ENCODE measurements at places on chromosomes 6 and 20. TPM values are rescaled to one million over a fixed set of nuclear protein-coding genes. Genes with fewer than 3 reads are reported as not detected.

DNA sequence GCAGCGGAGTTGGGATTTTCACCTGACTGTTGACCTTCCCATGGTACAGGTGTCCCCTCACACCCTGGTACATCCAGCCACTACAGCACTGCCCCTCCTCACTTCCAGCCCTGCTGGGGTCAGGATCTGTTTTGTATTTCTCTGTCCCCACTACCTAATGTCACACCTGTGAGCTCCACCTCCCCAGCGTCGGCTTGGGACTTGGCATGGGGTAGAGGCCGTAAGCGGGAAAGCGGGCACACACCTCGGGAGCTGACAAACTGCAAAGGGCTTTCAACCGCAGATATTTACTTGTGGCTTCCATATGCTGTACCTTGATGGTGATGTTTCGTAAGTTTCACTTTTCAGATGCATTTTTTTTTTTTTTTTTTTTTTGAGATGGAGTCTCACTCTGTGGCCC, 5.4 kb upstream of the CCN5 start:
- H3K27me3 ChIP-seq = no peaks in the 10 kb centered on the region
- H3K4me1 ChIP-seq = peaks cover 11% of the 10 kb centered on the region
- no peak overlapping the region for H3K4me3 ChIP-seq
- no peak for DNase-seq
- no peaks in the 10 kb centered on the region for H3K36me3 ChIP-seq
- no peak overlapping the region for H3K27ac ChIP-seq

GRCh38 chr20:59933296-59933848, at the start of gene SYCP2:
Gene SYCP2, minus strand, starts transcription at chr20:59933637. Its CDS starts 11,224 bp downstream, at chr20:59922413.
- H3K27ac ChIP-seq = peak within 1 kb of the TSS; percentile 73
- peaks cover 32% of the 10 kb centered on the region for H3K4me1 ChIP-seq
- DNase-seq = peak; percentile 91
- peak within 1 kb of the TSS; percentile 71 for H3K4me3 ChIP-seq
- peaks cover 6% of the 10 kb centered on the region for H3K36me3 ChIP-seq
- H3K27me3 ChIP-seq = no peaks in the 10 kb centered on the region

DNA sequence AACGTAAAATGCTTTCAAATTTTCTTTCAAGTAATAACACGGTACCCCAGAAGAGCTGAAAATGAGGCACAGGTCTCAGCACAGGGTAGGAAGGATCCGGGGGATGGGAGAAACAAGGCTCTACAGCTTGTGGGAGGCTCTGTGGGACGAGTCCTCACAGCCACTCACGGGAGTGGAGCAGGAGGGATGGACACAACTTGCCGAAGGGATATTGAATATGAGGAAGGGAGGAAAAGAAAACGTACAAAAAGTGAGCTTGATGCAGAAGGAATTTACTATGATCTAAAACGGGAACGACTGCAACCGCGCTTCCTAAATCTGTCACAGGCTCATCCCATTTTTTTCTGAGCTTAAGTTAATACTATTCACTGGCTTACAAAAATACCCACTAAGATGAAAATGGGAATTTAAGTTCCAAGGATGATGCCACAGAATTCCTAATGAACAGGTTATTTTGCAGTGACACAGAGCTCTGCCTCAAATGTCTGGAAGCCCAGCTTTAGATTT, 72.9 kb downstream of the FYN start:
- no peak for DNase-seq
- H3K4me3 ChIP-seq = no peak overlapping the region
- no peaks in the 10 kb centered on the region for H3K27me3 ChIP-seq
- H3K4me1 ChIP-seq = peaks cover 27% of the 10 kb centered on the region
- no peak overlapping the region for H3K27ac ChIP-seq

Gene SYNCRIP
- total RNA-seq = 30.4 TPM

Gene RIPPLY2
- not detected for total RNA-seq

Gene FBXL4
- total RNA-seq = 11.7 TPM

Measured in upper lobe of left lung (tissue), 6 donors.